NCI-H1694 treated with DMSO at 0.1 percent for 48 hours (cell line): ENCODE measurements at places on chromosomes 16 and 17.

DNA sequence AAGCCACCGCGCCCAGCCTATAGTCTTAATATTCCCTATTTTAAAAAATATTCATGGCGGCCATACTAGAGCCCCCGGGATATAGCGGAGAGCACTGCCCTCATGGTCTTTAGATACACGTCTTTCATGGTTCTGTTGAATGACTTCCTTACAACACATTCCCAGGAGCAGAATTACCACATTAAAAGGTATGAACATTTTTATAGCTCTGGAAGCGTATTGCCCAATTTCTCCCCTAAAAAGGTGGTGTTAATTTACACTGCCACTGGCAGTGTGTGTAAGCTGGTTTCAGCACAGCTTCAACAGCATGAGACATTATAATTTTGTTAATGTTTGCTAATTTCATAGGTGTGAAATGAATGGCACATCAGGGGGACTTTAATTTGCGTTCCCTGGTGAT is 19.0 kb downstream of the C17orf100 start:
- DNase-seq, result no peak

- peak; percentile 30 for DNase-seq
Observed at GRCh38 chr16:56190048-56190676, 1.1 kb upstream of the GNAO1 start.

DNA sequence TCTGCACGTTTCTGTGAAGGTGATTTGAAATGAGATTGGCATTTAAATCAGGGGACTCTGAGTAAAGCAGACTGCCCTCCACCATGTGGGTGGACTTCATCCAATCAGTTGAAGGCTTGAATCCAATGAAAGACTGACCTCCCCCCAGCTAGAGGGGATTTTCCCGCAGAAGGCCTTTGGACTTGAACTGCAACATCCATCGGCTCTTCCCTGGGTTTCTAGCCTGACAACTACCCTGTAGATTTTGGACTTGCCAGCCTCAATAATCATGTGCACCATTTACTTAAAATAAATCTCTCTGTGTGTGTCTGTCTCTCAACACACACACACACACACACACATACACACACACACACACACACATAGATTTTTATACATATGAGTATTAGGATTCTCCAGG is 23.9 kb upstream of the CNEP1R1 start:
- DNase-seq, result no peak

DNA sequence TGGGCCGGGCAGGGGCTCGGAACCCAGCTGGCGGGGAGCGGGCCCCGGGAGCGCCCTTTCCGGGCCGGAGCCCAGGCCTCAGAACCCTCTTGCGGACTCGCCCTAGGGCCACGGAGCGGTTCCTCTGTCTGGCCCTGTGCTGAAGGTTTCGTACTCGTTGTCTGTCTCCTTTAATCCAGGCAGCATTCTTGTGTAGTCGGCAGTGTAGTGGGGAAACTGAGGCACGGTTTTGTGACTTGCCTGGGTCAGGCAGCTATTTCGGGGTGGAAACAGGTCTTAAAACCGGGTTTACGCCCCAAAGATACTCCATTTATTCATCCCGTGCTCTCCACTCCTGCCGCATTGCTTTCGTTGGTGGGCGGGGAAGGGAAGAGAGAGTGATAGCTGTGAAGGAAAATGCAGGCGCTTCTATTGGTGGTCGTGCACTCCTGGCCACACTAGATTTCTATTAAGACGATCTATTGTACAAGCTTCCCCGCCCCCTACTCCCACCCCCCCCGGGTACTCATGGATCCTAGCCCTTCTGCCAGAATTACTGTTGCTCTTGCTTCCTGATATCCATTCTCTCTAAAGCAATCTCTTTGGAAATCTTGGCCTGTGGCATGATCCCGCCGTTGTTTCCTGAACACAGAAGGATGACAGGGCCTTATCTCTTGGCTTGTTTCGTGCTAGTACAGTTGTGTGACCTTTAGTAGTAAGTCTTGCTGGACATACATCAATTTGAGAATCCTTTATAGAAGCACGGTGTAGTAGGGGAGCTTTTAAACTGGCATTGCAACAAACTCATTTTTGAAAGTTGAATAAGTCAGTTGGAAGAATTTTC is 751 bp downstream of the DCAF7 start:
- peak; percentile 55 for DNase-seq

GRCh38 chr16:31461921-31462804 is 2.9 kb downstream of the ARMC5 start:
- no peak for DNase-seq

DNA sequence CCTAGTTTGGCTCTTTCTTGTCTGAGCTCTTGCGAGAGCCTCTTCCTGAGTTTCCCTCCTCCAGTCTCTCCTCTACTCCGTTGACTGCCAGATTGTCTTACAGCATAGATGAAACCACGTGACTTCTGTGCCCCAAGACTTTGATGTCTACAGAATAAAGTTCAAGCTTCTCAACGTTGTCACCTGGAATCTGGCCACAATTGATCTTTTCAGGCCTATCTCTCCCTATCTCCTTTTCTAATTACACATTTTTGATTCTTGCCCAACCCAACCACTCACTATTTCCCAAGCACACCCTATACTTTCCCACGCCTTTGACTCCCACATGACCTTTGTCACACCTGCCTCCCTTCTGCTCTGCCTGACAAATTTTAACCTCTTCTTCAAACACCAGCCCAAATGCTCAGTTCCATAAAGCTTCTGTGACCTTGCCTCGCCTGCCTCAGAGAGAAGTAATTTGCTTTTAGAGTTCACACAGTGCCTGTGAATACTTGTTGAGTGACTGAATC is 52.4 kb upstream of the PMFBP1 start:
- no peak for DNase-seq

- no peak for DNase-seq
Observed at GRCh38 chr17:1995321-1995892, 29.7 kb downstream of the RTN4RL1 start.

- DNase-seq, result no peak
Observed at GRCh38 chr17:49696233-49696761, 11.5 kb downstream of the SLC35B1 start.

- no peak for DNase-seq
Observed at GRCh38 chr17:76240461-76241203, at the start of gene RNF157. Gene RNF157 (minus strand): TSS chr17:76240493. CDS start chr17:76240240, 253 bp downstream.

DNA sequence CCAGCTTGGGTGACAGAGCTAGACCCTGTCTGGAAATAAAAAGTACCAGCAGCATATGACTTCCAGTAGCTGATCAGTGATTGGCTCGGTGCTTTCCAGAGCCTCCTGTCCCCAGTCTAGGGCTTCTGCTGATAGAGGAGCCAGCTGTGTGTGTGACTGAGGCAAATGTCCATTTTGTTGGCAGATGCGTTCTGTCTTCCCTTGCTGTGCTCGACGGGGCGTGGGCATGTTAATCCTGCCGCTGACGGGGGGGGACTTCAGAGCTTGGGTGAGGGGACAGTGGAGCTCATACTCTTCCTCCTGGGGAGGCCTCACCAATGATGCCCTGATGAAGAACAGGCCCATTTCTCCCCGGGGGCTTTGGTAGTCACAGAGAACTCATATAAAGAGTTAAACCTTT is 14.6 kb downstream of the KCTD2 start:
- no peak for DNase-seq

DNA sequence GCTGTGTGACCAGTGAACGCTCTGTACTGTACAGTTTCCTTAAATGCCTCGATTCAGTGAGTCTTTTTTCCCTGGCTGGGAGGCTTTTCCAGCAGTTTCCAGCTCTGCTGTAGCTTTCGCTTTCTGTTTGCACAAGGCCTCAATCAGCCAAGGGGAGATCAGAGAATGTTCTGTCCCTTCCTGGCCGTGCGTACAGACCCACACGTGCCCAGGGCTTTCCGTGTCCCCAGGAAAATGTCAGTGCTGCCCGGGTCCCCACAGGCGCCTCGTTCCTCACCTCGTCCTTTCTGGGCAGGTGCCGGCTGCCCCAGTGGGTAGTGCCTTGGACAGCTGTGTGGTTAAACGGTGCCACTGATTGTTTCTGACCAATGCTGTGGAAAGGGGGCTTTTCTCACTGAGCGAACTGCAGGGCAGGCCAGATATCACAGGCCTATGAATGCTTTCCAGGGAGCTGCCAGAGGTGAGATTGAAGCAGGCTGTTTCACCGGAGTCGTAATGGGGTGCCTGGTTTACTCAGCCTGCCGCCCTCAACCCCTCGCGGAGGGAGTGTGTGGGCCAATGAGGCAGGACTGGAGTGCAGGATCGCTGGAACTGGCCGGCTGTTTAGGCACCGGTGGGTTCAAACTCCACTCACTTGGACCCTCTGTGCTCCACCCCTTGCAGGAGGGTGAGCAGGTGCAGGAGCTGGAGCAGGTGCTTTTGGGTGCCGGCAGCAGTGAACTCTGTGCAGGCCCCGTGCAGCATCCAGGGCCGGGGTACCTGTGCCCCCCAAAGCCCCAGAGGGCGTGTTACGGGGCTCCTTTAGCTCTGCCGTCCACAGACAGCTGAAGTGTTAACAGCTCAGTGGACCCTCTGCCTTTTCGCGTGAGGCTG is 44.4 kb downstream of the ZNF778 start:
- no peak for DNase-seq

- DNase-seq, result no peak
Observed at GRCh38 chr17:22268214-22268911, 576.0 kb downstream of the KCNJ18 start.

GRCh38 chr16:71746442-71747046 is 22.0 kb upstream of the PHLPP2 start:
- peak; percentile 22 for DNase-seq

- DNase-seq, result no peak
Observed at GRCh38 chr16:80233097-80233835, 307.5 kb upstream of the DYNLRB2 start.

DNA sequence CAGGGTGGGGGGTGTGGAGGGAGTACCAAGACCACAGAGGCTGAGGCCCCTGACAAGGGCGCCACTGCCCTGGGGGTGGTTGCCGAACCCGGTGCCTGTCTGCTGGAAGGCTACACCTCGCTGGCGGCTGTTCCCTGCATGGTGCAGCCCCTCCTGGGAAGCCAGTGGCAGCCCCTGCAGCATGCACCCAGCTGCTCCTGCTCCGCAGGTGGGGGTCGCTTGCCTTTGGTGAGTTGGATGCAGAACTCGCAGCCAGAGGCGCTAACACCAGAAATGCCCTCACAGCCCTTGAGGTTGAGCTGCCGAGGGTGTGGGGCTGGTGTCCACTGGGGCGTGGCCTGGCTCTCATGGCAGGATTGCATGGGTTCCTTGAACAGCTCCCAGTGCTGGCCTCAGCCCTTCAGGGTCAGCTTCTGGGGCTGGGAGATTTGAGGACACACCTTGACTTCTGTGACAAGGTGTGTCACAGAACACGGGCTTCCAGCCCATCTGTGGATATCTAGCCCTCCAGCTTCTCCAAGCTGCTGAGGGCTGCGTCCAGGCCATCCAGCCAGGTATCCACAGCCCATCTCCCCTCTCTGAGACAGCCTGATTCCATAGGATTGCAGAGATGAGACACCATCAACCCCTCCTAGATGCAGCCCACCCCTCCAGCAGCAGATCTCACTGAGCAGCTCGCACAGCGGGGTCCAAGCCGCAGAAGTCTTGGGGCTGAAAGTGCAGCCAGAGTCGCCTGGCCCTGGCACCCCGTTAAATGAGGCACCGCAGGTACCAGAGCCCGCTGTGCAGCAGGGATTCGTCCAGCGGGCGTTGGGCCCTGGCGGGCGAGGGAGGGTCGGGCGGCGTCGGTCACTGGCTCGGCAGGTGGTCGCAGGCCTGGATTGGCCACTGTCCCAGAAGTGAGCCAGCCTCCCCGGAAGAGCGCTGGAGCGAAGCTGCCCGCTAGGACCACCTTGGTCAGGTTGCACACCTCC is 586.3 kb downstream of the KCNJ18 start:
- no peak for DNase-seq

- no peak for DNase-seq
Observed at GRCh38 chr17:73069164-73069770, 23.2 kb downstream of the SLC39A11 start.

GRCh38 chr16:49701789-49702494 is 154.0 kb downstream of the ZNF423 start:
- DNase-seq, result peak; percentile 63

GRCh38 chr16:83212301-83212841 is 585.6 kb downstream of the CDH13 start:
- no peak for DNase-seq

- DNase-seq, result peak; percentile 40
Observed at GRCh38 chr16:53022374-53022773, 30.3 kb downstream of the CHD9NB start.

- DNase-seq, result no peak
Observed at GRCh38 chr16:977081-977701, 4.4 kb upstream of the SOX8 start.
